ENCODE measurements at places on chromosomes 16 and 17.

GRCh38 chr17:69078864-69079263 is 18.1 kb upstream of the ABCA9 start:
- DNase-seq: no peak

DNA sequence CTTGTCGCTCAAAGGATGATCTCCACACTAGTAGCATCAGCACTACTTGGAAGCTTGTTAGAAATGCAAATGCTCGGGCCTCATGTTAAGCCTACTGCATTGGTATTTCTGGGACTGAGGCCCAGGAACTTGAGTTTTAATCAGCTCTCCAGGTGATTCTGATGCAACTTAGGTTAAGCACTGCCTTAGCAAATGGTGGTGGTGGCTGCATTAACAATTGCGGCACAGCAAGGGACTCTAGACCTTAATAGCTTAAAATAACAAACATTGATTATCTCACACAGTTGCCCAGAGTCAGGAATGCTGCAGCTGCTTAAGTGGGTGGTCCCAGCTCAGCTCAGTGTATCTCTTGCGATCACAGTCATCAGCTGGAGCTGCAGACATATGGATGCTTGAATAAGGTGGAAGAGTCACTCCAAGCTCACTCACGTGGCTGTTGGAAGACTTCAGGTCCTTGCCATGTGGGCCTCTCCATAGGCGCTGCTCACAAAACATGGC is 25.8 kb downstream of the HS3ST3A1 start:
- DNase-seq: no peak

DNA sequence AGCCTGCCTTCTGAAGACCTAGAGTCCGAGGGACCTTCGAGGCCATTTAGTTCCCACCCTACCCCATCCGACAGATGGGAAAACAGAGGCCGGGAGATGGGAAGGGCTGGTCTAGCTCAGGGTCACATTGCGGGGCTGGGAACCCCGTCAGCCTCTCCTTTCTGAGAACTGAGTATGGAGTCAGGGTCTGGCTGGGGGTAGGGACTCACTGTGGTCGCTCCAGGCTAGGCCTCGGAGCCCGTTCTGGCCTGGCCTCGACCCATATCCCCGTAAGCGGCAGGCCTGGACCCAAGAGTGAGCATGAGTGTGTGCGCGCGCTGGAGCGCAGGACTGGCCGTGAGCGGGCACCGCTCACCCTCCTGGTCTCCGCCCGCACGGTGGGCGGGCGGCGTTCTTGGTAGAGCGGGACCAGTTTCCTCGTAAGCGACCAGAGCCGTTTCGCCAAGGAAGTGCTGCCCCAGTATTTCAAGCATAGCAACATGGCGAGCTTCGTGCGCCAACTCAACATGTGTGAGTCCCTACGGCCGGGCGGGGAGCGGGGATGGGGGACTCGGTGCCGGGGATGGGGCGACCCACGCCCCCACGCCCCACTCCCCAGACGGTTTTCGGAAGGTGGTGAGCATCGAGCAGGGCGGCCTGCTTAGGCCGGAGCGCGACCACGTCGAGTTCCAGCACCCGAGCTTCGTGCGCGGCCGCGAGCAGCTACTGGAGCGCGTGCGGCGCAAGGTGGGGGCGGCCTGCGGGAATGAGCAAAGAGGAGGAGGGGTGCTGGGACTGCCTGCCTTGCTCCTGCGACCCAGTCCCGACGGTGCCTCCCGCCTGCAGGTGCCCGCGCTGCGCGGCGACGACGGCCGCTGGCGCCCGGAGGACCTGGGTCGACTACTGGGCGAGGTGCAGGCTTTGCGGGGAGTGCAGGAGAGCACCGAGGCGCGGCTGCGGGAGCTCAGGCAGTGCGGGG is 855 bp downstream of the HSF4 start:
- DNase-seq: no peak

- no peak for DNase-seq
These were observed 1.3 kb downstream of the MYL11 start for GRCh38 chr16:30375864-30376263.

DNA sequence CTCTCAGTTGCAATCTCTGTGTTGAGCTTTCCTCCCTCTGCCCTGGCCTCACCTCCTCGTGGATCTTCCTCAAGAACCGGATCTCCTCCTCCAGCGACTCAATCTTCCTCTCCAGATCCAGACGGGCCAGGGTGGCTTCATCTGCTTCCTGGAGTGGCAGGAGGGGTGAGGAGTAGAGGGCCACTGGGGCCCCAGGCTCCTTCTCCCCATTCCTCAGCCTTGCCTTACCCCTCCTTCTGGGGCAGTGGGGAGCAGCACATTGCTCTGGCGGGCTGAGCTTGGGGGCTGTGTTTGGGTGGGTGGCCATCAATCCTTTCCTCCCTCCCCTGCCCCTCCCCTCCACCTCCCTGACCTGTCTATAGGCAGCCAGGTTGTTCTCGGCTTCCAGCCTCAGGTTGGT is 1.6 kb downstream of the GFAP start:
- no peak for DNase-seq

DNA sequence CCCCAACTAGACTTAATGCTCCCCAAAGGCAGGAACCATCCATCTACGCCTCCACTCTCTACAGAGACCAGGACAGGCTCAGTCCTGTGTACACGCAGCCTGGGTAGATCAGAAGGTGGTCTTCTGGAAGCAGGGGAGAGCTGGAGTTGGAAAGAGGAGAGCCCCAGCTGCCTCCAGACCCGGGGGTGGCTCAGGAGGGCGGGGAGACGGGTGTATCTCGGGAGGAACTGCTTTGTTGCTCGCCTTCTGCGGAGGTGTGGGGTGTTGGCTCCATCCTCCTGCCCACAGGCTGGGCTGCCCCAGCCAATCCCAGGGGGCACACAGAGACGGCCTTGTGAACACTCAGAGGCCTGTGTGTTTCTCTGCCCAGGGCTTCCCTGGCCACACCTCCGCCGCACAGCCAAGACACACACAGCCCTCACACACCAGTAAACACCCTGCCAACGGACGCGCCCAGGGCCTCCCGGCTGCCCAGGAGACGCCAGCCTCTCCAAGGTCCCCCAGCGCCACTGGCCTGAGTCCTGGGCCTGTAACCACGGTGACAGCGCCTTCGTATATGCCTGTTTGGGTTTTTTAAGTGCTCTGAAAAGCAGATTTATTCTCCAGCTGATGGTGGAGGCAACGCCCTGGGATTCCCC is 143.4 kb upstream of the CDC42EP4 start:
- no peak for DNase-seq

- DNase-seq: no peak
These were observed 115.0 kb upstream of the RBBP6 start for GRCh38 chr16:24424364-24424763.

GRCh38 chr16:46929378-46930332 is 43.8 kb downstream of the DNAJA2 start:
- peak; percentile 76 for DNase-seq

GRCh38 chr17:76497979-76498875 is 3.0 kb downstream of the RHBDF2 start:
- DNase-seq: no peak

GRCh38 chr17:57561072-57561861 is 183.8 kb downstream of the CCDC182 start:
- DNase-seq: no peak

DNA sequence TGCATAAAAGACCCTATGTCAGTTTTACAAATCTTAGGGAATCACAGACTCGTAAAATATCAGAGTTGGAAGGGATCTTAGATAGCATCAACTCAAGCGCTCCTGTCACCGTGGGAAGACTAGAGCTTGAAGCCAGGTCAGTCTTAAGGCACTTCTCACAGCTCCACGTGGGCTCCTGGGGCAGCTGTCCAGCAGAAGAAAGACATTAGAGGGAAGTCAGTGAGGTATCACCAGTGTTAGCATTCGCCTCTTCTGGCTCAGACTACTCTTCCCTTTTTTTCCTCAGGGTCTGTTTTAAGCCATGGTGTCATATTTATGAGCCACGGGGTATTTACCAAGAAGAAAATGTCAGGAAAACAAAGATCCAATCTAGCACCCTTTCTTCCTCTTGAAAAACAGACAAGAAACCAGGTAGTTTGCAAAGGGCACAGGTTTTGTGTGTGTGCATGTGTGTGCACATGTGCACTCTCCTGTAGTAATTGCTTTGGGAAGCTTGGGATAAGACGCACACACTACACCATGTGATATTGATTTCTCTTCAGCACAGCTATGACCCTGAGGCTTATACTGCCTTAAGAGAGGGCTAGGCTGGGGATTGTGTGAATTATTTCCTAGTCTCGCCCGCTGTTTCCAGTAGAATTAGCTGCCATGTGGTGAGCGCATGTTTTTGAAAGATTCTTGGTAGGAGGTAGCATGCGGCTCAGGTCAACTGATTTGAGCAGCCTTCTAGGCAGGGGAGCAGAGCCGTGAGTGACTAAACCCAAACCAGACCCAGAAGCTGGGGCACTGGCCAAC is 61.0 kb upstream of the ELAC2 start:
- DNase-seq: no peak

GRCh38 chr17:9987779-9988585 is 82.9 kb upstream of the RCVRN start:
- DNase-seq: peak; percentile 23

DNA sequence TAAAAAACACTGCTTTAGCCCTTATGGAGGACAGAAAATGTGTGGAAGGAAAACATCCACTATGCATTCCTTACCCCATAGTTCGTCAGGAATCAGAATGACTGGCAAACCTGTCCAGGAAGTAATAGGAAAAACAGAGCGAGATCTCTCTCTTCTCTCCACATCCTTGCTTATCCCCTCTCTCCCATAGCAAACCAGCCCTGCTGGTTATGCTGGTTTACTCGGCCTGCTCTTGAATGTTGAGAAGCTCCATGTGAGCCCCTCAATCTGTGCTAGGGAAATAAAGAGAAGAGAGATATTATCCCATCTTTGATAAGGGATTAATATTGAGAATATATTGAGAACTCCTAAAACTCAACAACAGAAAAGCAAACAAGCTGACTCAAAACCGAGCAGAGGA is 402.8 kb upstream of the RBFOX1 start:
- DNase-seq: no peak

DNA sequence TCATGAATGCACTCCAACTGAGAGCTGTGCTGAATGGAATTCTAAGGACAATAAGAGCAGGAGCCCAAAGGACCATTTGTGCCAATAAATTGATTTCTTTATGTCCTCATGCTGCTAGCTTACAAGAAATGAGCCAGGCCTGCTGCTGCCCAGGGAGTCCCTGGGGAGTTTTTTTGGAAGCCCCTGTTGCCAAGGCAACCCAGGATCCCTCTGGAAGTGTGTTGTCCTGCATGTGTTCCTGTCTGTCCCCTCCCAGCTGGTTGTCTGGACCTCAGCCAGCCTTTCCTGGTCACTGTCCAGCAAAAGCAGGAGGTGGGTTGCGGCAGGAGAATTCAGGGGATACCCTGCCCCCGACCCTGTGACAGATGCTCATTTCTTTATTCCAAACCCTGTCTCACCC is 51.0 kb upstream of the GPRC5B start:
- DNase-seq: no peak

GRCh38 chr17:8151641-8152111 is 528 bp downstream of the PER1 start:
- peak; percentile 60 for DNase-seq

DNA sequence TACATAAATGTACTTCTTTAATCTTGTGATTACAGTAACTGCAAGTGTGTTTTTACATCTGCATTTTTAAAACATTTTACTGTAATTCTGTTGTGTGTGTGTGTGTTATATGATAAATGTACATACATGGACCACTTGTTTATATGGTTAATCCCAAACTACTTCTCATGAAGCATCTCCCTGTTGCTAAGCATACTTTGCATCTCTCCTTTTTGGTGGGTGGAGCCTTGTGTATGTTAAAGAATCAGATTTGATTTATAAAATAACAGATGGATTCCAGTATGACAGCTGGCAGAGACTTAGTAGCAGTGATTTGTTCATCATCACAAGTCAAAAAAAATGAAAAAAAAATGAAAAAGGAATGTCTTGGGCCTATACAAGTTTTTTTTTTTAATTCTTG is 56.0 kb upstream of the RHBDL3 start:
- no peak for DNase-seq

DNA sequence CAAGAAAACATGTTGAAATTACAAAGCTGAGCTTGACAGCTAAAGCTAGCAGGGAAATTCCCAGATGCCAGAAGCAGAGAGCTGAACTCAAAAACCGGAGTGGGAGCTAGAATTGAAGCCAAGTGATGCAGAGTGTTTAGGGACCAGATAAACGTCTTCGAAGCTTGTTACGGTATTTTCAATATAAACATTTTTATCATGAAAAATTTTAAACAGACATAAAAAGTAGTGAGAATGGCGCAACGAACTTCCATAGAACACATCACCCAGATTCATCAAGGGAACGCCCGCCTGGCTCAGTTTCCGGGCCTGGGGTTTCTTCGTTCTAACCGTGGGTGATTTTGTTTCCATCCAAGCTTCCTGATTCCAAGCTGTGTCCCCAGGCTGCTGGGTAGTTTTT is 18.1 kb downstream of the SPNS2 start:
- DNase-seq: no peak

- no peak for DNase-seq
These were observed 56.8 kb downstream of the NQO1 start for GRCh38 chr16:69669577-69669976.

DNA sequence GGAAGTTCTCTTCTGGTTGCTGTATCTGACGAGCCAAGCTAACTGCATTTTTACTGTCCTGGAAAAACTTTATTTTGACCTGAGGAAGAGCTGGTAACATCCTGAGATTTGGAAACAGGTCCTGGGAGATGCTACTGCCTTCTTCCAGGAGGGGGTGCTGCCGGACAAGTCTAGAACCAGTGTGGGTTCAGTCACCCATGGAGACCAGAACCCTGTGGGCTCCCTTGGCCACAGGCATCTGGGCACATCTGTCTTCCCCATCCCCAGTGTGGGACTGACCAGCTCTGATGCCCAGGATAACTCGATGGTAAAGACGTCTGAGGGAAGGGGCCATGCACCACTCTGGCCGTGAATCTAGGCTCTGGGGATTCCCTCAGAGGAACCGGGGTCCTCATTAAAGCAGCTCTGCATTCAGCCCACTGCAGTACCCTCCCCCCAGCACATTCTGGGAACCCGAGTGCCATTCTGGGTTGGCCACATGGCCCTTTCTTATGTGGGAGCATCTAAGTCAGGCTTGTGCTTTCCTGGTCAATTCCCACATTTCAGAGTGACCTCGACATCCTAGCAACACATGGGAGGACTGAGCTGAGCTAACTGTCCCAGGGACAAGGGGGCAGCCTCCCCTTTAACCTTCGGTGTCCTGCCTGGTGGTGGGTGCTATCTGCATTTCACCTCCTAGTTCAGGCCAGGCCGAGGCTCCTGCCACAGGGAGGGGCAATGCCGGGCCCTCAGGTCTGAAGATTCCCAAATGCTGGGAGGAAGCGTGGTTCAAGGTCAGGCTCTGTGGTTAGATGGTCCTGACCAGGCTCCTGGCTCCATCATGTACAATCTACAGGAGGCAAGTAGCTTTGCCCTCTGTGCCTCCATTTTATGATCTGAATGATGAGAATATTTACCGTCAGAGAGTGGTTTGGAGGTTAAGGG is 6.4 kb downstream of the C16orf86 start:
- DNase-seq: peak; percentile 63
